Fibroblast of the conjunctiva (primary cell): ENCODE measurements at places on chromosomes 13 and 19.
A peak's percentile ranks its signal among the peaks of the same experiment; 100 is the strongest.

GRCh38 chr13:77737583-77738200, 40.2 kb downstream of the SLAIN1 start:
- no peak for DNase-seq

DNA sequence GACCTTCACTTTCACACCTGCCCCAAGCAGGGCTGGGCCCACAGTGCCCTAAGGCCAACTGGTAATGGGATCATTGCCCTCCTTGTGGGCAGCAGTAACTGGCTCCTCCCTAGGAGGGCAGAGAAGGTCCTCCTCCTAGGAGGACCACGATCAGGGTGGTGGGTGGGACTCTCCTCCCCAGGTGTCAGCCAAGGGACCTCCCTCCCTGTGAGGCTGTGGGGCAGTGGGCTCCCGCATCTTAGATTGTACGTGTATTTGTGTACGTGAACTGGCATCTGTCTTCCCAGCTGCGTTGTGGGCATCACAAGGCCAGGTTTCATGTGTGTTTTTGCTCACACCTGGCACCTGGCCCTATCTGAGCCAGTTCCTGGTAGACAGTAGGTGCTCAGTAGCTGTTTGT, 111.8 kb downstream of the SOX1 start:
- no peak for DNase-seq

DNA sequence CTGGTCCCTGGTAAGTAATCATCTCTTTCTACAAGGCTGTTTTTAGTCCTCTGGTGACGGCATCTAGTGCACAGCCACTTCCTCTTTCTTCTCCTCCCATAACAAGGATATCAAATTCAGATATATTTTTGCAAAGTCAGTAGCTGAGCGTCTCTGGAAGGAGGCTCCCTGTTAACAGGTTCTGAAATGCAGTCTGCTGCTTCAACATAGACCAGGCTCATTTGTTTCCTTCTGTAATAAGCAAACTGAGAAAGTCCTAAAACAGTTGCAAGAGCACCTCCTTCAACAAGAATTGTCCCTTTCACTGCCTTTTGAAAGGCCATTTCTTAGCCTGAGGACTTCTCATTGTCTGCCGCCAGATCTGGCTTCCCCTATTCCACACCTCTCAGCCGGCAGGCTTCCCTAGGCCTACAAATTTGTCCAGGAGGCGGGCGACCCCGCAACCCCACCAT, 7.4 kb upstream of the ZSCAN5A start:
- DNase-seq = no peak

DNA sequence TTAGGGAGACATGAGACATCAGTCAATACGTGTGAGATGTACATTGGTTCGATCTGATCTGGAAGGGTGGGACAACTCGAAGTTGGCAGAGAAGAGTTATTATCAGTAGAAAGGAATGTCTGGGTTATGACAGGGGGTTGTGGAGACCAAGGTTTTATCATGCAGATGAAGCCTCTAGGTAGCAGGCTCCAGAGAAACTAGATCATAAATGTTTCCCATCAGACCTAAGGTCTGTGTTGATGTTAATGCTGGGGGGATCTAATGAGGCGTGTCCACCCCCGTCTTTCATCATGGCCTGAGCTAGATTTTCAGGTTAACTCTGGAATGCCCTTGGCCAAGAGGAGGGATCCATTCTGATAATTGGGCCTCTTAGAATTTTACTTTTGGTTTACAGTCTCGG, 187.0 kb upstream of the KL start:
- no peak for DNase-seq

DNA sequence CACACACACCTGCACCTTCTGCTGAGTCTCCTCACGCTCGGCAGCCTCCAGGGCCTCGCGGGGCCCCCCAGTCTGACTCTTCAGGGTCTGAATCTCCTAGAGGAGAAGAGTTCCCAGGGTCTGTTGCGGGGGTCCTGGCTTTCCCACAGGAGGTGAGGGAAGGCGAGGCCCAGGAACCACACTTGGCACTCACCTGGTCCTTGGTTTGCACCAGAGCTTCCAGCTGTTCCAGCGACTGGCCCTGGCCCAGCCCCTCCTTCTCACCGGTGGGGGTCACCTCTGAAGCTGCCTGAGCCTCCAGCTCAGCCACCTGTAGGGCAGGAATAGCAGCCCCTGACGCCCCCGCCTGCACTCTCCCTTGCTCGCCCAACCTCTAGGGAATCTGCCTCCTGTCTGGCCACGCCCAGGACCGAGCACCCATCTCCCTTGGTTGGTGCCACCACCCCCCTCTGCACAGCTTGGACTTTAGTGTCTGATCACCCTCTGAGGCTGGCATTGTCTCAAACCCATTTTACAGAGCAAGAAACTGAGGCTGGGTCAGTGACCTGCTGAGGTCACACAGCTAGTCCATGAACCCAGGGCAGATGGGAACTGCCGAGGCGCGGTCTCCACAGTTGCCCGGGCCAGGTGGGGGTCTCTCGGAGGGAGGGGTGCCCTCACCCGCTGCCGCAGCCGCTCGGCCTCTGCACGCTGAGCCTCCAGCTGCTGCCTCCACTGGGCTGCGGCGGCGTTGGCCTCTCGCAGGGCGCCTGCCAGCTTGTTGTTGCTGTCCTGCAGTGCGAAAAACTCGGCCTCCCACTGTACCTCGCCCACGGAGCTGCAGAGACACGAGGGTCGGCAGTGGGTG, 9.5 kb downstream of the HOMER3 start:
- DNase-seq = no peak

- no peak for DNase-seq
These were observed 172.2 kb downstream of the COL4A1 start for GRCh38 chr13:110134801-110135200.

DNA sequence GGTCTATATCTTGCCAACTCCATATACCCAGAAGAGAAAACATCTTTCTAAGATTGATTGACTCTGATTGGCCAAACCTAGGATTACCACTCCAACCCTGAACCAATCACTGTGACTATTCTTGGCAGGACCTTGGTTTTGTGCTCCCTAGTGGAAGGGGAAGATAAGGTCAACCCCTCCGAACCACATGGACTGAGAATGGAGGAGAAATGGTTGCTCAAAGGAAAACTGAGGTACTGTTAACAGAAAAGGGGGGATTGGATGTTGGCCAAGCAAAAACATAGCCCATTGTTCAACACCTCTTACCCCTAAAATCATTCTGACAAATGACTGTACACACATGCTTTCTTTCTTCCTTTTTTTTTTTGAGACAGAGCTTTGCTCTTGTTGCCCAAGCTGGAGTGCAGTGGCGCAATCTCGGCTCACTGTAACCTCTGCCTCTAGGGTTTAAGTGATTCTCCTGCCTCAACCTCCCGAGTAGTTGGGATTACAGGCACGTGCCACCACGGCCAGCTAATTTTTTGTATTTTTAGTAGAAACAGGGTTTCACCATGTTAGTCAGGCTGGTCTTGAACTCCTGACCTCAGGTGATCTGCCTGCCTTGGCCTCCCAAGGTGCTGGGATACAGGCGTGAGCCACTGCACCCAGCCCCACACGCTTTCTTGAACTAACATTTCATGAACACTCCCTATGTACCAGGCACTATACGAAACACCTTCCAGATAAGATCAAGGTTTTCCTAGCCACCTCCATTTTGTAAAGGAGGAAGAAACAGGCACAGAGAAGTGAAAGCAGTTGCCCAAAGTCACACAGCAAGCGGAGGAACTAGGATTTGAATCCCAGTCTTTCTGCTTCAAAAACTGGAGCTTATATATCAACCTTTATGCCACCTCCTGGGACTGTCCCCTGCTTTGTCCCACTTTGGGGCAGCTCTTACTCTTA, 6.5 kb downstream of the MEIOSIN start:
- no peak for DNase-seq

DNA sequence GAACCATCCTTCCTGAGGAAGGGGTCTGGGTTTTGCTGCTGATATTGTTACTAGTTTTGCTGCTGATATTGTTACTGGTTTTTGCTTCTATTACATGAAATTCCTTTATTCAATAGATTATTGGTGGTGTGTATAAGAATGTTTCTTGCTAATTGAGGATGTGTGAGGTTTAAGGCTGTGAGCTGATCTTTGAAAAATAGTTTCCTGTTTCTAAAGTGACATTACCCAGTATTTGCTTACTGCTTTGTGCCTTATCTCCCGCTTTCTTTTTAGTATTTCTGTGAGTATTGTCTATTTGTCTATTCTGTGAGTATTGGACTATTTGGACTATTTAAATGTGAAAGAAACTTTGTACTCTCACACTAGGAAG, 38.2 kb upstream of the C1QTNF9 start:
- DNase-seq = no peak

GRCh38 chr13:75702476-75702875, 66.3 kb downstream of the LMO7 start:
- no peak for DNase-seq

DNA sequence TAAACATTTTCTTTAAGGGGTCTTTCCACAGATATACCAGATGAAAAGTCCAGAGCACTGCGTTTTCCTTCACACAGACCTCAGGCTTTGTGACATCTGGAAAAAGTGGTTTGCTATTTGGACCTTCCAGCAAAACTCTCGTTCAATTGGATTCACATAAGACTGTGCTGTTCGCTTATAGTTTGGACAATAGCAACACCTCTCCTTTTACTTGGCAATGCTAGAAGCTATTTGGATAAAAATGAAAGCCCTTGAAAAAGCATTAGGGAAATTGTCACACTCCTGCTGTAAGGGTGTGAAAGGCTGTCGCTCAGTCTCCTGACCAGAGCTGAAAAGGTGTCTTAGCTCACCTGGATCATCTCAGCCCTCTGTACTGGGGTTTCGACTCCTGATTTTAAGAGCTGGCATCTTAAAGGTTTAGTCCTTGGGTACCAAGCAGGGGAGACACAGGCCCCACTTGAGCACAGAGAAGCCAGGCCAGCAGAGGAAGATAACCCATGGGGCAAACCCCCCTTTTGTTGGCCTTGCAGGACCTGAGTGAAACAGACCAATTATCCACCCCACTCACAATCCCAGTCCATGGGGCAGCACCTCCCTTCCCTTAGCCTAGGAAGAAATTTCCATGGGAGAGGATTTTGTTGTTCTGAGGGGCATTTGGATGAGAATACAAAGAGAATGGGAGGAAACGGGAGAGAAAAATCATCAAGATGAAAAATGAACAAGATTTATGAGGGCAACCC, 257.6 kb downstream of the DLEU7 start:
- DNase-seq = no peak

DNA sequence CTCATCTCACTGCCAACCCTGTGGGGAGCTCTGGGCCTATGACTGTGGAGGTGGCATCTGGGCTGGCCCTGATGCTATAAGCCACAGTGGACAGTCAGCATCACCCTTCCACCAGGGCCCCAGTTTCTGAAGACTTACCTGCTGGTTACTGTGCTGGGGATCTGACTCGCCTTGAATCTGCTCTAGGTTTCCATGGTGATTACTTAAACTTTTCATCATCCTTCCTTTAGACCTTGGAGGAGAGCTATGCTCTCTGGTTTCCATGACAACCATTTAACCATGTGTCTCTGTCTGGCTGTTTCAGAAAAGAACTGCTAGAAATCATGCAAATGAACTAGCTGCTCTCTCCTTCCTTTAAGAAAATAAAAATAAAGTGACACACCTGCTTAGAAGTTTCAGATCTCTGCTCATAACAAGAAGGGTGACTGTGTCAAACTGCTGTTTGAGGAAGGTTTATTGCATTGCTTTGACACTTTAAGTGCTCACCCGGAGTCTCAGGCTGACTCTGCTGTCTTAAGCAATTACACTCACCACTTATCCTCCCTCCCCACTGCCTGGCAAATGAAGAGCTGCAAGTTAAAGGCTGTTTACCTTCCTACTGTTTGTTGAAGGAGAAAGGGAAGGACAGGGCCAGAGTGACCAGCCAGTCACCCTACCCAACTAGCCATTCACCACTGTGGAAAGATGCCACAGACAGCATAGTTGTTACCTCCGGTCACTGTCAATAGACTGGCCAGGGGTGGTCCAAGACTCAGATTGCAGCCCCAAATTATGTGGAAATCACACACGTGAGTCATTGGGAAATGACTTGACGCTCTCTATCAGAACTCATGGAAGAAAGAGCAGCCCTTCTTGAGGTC, 87.6 kb downstream of the HSPH1 start:
- peak; percentile 9 for DNase-seq

GRCh38 chr19:45613926-45614725, 12.1 kb upstream of the GPR4 start:
- peak; percentile 70 for DNase-seq

- DNase-seq = no peak
These were observed 8.4 kb downstream of the MKNK2 start for GRCh38 chr19:2042485-2043250.

- DNase-seq = no peak
These were observed 19.9 kb upstream of the SHISA2 start for GRCh38 chr13:26071691-26072090.

GRCh38 chr13:99390601-99391000, 83.4 kb upstream of the GPR183 start:
- DNase-seq = no peak

DNA sequence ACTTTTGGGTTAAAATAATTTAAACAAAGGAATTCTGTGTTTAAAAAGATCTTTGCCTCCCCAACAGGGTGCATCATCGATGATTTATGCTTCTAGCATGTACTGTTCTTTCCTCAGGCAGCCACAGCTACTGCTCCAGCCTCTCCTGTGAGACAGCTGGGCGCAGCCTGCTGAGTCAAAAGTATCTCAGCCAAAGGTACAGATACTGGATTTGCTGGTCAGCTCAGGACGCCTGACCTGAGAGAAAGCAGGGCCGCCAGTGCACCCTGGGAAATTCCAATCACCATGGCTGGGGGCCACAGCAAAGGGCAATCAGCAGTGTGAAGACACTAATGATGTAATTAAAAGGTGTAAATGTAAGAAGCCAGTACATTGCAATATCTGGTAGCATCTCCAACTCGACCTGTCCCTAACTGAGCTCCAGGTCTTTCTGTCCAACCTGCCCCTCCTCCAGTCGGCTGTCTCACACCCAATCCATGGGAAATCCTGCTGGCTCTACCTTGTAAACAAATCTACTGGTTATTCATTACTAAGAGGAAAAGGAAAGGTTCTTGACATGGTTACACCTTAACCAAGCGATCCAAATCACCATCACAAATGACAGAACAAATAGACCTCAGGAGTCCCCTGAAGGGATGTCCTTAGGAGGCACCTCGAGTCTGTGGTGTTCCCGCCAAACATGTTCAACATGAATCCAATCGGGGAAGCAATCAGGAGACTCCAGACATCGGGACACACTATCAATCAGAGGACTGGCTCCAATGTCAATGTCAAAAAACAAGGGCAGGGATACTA, 7.3 kb downstream of the OPA3 start:
- DNase-seq = peak; percentile 58

GRCh38 chr19:13764101-13764807, at the start of gene MRI1:
TSS of gene MRI1 (plus strand) at chr19:13764522. CDS start at chr19:13764589, 67 bp downstream.
- no peak for DNase-seq

GRCh38 chr13:23709536-23709935, 139.3 kb downstream of the TNFRSF19 start:
- no peak for DNase-seq

DNA sequence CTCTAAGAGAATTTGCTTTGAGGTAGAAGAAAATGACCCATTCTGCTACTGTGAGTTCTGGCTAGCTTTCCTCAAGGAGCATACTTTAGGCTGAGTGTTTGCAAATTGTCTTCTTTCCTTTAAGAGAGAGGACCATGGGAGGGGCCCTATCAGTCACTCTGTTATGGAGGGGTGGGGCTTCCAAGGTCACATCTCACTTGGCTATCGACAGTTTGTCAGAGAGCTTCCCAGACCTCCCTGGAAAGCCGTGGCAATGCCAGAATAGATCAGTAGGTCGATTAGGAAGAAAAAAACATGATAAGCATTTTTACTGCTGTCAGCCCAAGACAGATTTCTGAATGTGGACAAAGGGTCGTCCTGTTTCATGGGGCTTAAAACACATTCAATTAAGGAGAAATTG, 93.3 kb downstream of the OXGR1 start:
- DNase-seq = no peak
